ENCODE measurements at places on chromosomes 4 and X. TPM values are rescaled to one million over a fixed set of nuclear protein-coding genes. Genes with fewer than 3 reads are reported as not detected.
A peak's percentile ranks its signal among the peaks of the same experiment; 100 is the strongest.

DNA sequence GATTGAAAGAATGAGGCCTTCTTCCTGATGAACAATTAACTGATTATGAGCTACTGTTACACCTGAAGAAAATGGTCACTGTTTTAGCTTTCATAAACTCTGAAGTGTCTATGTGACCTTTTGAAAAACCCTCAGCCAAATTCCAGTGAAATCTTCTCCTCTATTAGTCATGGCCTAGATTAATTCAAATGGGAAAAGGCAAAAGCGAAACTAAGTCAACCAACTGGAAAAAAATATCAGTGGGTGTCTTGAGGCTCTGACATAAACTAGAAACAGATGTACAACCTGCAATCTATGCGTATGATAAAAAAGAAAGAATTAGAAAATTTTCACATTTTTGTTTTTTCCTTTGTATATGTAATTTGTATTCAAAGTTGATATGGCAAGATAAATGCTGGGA, 169.4 kb upstream of the BANK1 start:
- H3K27me3 ChIP-seq: no peaks in the 10 kb centered on the region
- peak; percentile 14 for DNase-seq
- H3K27ac ChIP-seq: no peak overlapping the region
- H3K4me3 ChIP-seq: no peak overlapping the region

- H3K27ac ChIP-seq: peak overlapping the region; percentile 97
- H3K4me1 ChIP-seq: peaks cover 27% of the 10 kb centered on the region
- H3K27me3 ChIP-seq: peaks cover 7% of the 10 kb centered on the region
- H3K36me3 ChIP-seq: peaks cover 11% of the 10 kb centered on the region
- DNase-seq: peak; percentile 86
These were observed 553 bp upstream of the MED28 start for GRCh38 chr4:17613761-17614415.

- H3K27me3 ChIP-seq: no peaks in the 10 kb centered on the region
- H3K4me3 ChIP-seq: peak overlapping the region; percentile 97
- peak overlapping the region; percentile 93 for H3K27ac ChIP-seq
- H3K4me1 ChIP-seq: peaks cover 38% of the 10 kb centered on the region
- DNase-seq: peak; percentile 41
- H3K36me3 ChIP-seq: no peaks in the 10 kb centered on the region
These were observed 54.9 kb downstream of the LINC00632 start for GRCh38 chrX:140764401-140764919.

DNA sequence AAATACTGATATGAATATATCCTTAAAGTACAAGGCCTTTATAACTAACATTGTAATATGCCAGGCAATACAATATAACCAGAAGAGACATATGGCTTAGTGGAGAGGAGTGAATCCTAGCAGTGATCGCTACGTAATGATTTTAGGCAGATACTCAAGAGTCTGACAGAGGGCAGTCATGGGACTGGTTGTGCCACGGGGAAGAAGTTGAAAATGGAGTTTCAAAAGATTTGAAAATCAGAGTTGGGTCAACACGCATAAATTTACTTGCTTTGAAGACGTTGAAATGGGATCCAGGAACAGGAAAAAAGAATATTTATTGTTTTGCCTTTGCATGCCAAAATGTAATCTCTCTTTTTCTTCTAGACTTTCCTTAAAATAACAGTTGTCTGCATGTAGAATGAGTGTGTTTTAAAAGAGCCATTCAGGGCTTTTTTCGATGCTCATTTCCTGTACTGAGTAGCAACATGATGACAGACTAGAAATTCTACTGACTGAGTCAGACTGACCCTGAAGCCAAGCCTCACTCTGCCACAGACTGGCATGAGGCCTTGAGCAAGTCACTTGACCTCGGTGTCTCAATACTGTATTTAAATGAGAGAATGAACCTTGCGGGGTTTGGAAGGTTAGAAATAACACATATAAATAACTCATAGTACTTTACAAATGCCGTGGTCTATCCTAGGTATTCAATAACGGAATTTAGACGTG, 8.1 kb upstream of the SMS start:
- H3K4me3 ChIP-seq: peak overlapping the region; percentile 54
- H3K27me3 ChIP-seq: no peaks in the 10 kb centered on the region
- H3K27ac ChIP-seq: peak overlapping the region; percentile 91
- peak; percentile 92 for DNase-seq
- peaks cover 44% of the 10 kb centered on the region for H3K4me1 ChIP-seq
- peaks cover 14% of the 10 kb centered on the region for H3K36me3 ChIP-seq

The CAPN6 gene
- total RNA-seq: not detected

- no peak overlapping the region for H3K4me3 ChIP-seq
- no peaks in the 10 kb centered on the region for H3K36me3 ChIP-seq
- H3K27ac ChIP-seq: no peak overlapping the region
- no peaks in the 10 kb centered on the region for H3K4me1 ChIP-seq
These were observed 180.2 kb downstream of the ARAP2 start for GRCh38 chr4:36064117-36064516.

DNA sequence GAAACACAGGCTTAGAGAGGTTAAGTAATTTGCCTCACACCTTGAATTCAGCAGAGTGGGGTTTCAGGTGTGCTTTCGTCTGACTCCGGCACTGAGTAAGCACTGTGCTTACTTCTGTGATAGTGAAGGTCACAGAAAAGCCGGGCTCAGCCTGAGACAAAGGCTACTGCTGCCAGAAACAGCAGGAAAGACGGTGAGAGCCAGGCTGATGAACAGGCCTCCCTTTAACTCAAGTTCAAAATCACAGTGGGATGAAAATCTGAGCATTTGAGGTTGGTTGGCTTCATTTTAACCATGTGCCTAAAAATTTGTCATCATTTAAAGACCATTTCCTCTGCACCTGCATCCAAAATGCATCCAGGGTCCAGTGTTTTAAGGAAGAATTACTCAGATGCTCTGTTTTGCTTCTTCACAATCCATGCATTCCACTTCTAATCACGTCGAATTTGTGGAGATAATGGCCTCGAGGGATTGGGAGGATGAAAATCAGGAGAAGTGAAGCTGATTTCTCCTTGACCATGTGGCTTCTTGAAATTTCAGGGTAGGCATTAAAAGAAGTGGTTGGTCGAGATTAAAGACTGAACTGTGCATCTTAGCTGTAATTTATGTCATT, 121.2 kb upstream of the LNX1 start:
- peaks cover 73% of the 10 kb centered on the region for H3K4me1 ChIP-seq
- no peak for DNase-seq
- H3K36me3 ChIP-seq: no peaks in the 10 kb centered on the region
- H3K27ac ChIP-seq: no peak overlapping the region
- no peak overlapping the region for H3K4me3 ChIP-seq

- no peak for DNase-seq
- H3K4me3 ChIP-seq: no peak overlapping the region
- H3K4me1 ChIP-seq: no peaks in the 10 kb centered on the region
- H3K36me3 ChIP-seq: no peaks in the 10 kb centered on the region
- no peak overlapping the region for H3K27ac ChIP-seq
- H3K27me3 ChIP-seq: peaks cover 1% of the 10 kb centered on the region
These were observed 60.4 kb downstream of the ZFYVE28 start for GRCh38 chr4:2357821-2358745.

GRCh38 chr4:189237340-189237739, 703.3 kb upstream of the FRG1 start:
- H3K36me3 ChIP-seq: peaks cover 5% of the 10 kb centered on the region
- H3K27ac ChIP-seq: no peak overlapping the region
- H3K4me1 ChIP-seq: no peaks in the 10 kb centered on the region

- peak overlapping the region; percentile 70 for H3K4me3 ChIP-seq
- peaks cover 11% of the 10 kb centered on the region for H3K36me3 ChIP-seq
- H3K27ac ChIP-seq: peak overlapping the region; percentile 98
- DNase-seq: peak; percentile 70
- peaks cover 2% of the 10 kb centered on the region for H3K27me3 ChIP-seq
These were observed 8.1 kb upstream of the TBC1D25 start for GRCh38 chrX:48531358-48531959.

DNA sequence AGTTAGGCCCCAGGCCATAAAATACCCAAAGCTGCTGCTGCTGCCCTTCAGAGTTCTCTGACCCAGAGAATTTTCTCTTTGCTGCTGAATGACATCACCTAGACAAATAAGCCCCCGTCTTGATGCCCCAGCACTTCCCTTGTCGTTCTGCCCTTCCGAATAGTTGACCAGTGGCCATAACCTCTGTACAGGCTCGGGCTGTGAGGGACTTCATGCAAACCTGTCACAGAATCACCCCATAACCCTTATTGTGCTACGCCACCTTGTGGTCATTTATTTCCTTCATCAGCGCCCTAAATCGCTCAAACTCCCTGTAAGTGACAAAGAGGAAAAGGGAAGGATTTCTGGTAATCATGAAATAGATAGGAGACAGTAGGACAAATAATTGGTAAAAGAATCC, 18.8 kb downstream of the SPACA5 start:
- no peaks in the 10 kb centered on the region for H3K36me3 ChIP-seq
- peaks cover 5% of the 10 kb centered on the region for H3K27me3 ChIP-seq
- no peak overlapping the region for H3K4me3 ChIP-seq
- peaks cover 6% of the 10 kb centered on the region for H3K4me1 ChIP-seq
- DNase-seq: peak; percentile 34
- no peak overlapping the region for H3K27ac ChIP-seq

GRCh38 chr4:1708581-1708980, 3.5 kb downstream of the SLBP start:
- H3K27me3 ChIP-seq: peaks cover 2% of the 10 kb centered on the region
- H3K36me3 ChIP-seq: peaks cover 40% of the 10 kb centered on the region
- peaks cover 53% of the 10 kb centered on the region for H3K4me1 ChIP-seq
- DNase-seq: no peak
- H3K27ac ChIP-seq: peak overlapping the region; percentile 72

The TMEM255A gene
- not detected for total RNA-seq

Data from HFFc6 (cell line).